ENCODE measurements at places on chromosomes 6 and 20.

DNA sequence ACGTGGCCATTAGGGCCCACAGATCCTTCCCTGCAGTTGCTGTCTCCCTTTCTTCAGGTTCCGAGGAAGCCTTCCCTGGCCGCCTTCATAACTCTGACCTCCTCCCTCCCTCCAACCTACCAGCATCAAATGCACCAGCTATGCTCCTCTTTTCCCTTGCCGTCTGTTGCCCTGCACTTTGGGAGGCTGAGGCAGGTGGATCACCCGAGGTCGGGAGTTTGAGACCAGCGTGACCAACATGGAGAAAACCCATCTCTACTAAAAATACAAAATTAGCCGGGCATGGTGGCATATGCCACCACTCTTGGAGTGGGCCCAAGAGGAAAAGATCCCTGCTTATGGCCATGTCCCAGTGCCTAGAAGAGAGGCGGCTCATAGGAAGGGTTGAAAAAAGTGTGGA is 31.8 kb downstream of the RNASET2 start:
- no peak for DNase-seq

- no peak for DNase-seq
These were observed 619.0 kb downstream of the FRK start for GRCh38 chr6:115441651-115442050.

- no peak for DNase-seq
These were observed 72.8 kb upstream of the CNR1 start for GRCh38 chr6:88238901-88239300.

- no peak for DNase-seq
These were observed 497.2 kb upstream of the JARID2 start for GRCh38 chr6:14748679-14749078.

DNA sequence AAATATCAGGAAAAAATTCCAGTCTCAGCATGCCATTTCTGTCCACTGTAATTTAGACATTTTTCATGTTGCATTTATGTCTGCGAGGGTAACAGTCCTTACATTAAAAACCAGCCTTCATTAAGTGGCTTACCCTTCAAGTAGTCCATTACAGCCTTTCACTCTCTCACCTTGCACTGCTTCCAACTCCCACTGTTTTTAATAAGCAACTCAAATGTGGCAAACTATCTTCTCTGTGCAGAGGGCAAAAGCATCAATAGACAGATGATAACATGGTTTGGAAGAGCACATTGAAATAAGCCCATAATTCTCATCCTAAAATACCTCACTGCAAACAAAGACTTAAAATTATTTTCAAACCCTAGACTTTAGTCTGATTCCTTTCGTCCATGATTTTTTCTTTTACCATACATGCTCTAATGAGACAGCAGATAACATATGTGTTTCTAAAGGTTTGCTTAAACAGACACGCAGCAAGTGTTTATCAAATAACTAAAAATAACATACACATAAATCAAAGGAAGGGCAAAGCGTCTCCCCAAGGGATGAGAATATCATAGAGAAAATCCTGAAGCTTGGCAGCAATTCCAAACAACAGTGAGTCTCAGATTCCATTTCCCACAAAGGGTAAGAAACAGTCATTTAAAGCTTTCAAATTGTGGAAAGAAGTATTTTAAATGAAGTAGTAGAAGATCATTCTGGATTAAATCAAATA is 130.4 kb downstream of the PTPRK start:
- no peak for DNase-seq
